ENCODE measurements at places on chromosomes 7 and 10.
A peak's percentile ranks its signal among the peaks of the same experiment; 100 is the strongest.

DNA sequence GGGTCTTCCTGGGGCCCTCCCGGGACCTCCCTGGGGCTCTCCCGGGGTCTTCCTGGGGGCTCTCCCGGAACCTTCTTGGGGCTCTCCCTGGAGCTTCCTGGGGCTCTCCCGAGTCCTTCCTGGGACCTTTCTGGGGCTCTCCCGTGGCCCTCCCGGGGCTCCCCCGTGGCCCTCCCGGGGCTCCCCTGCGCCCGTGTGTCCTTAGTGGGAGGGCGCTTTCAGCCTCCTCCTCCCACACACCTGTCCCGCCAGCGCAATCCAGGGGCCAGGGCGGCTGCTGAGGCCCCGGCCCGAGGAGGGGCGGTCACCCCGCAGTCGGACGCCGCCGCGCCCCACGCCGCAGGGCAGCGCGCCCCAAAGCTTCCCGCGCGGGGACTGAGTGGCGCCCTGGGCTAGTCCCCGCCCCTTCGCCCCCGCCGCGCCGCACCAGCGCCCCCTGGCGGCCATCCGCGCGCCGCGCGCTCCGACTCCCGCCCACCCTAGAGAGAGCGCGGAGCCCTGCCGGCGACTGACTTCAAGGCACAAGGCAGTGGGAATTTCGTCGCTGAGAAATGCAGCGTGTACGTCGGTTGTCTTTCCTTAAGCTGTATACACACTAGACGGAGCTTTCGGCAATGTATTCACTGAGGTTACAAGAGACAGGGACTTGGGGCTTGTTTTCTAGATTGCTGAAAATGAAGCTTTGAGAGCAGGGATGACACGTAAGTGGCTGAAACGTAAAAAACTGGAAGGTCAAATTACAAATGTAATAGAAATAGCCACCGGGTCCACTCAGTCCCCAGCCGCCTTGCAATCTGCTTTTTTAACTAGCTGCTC, 47.1 kb downstream of the INSIG1 start:
- peak; percentile 87 for DNase-seq

- no peak for DNase-seq
Measured at GRCh38 chr7:20348125-20348807, 17.6 kb downstream of the ITGB8 start.

GRCh38 chr7:27419581-27420177, 177.1 kb downstream of the EVX1 start:
- no peak for DNase-seq

GRCh38 chr7:25624833-25625232, 396.5 kb upstream of the NPVF start:
- DNase-seq, result no peak

DNA sequence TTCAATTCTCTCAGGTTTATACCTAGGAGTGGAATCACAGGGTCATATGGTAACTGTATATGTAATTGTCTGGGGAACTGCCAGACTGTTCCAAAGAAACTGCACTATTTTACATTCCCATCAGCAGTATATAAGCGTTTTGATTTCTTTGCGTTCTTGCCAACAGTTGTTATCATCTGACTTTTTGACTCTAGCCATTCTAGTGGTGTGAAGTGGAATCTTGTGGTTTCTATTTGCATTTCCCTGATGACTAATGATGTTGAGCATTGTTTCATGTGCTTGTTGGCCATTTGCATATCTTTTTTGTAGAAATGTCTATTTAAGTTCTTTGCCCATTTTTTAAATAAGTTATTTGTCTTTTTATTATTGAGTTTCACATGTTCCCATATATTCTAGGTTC, 44.3 kb upstream of the ZC3HAV1 start:
- DNase-seq, result no peak

- no peak for DNase-seq
Measured at GRCh38 chr10:124005991-124006392, 87.4 kb downstream of the CHST15 start.

DNA sequence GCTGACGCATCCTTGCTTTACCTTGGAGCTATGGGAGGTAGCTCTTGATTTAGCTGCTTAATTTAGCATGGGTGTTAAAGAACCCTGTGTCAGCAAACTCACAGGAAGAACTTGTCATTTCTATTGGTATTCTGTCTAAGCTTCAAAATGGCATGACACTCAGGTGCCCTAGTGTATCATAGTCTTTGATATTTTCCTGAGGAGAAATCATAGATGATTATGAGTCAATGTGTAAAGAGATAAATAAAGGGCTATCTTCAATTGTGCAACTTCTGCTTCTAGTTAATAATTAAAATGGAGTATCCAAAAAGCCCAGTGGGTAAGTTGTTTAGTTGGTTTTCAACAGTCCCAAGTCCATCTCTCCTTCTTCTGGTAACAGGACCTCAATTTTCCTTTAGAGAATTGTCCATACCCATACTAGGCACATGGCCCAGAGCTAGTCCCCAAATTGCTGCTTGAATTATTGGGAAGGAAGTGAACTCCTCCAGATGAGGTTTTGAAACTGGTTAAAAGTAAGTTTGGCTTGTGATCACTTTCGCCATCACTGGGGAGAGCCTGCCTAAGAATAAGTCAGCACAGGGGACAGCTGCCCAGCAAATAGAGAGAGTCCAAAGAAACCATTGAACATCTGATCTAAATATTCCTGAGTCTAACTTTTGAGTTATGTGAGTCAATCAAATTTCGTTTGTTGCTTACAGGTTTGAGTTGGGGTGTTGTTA, 169.0 kb upstream of the PHYHIPL start:
- DNase-seq, result no peak

DNA sequence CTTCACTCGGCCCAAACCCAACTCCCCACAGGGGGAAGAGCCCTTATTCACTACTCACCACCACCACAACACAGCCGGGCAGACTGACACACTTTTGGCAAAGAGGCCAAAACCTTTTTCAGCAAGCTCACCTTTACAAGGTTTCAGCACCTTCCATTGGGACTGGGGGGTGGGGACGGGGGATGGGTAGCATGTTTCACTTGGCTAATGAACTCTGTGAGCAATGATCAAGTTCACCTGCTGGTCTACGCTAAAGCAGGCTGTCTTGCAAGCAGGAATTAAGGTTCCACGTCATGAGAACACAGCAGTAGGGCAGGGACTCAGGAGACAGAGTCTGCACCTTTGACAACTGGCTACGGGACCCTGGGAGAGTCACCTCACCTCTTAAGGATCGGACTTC, 7.0 kb downstream of the FAM53B start:
- DNase-seq, result no peak

DNA sequence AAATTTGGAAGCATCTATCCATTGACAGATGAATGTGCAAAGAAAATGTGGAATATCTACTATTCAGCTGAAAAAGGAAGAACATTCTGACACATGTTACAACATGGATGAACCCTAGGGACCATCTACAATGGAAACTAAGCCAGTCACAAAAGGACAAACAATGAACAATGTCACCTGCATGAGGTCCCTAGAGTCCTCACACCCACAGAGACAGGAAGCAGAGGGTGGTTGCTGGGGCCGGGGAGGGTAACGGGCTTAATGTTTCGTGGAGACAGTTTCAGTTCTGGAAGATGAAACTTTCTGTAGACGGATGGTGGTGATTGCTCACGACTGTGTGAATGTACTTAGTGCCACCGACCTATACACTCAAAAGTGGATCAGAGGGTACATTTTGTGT, 282.9 kb downstream of the ADARB2 start:
- no peak for DNase-seq

GRCh38 chr10:70615784-70616522, 13.4 kb upstream of the PRF1 start:
- no peak for DNase-seq

GRCh38 chr10:1216574-1217236, 160.5 kb downstream of the WDR37 start:
- DNase-seq, result no peak

DNA sequence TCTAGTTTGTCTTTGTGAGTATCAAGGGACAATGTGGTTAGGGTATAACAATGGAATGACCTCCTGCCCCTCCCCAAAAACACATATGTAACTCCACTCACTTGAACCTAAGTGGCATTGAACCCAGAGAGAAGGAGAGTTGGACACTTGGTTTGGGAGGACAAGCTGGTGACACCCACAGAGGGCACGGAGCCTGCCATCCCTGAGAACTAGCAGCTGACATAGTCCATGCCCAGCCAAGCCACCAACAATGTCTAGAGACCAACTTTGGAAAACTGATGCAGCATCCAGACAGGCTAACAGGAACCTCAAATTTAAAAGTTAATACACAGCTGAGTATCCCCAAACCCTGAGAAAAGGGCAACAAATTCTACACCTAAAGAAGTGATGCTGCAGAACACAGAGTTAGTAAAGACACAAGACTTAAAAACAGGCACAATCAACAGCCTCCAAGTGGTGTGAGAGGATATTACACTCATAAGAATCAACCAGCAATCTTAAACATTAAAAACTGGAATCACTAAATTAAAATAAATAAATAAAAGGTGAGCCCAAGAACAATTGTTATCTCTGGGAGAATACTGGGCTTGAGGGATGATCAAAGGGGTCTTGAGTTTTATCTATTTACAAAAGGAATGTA, 27.2 kb downstream of the NUDCD3 start:
- no peak for DNase-seq

DNA sequence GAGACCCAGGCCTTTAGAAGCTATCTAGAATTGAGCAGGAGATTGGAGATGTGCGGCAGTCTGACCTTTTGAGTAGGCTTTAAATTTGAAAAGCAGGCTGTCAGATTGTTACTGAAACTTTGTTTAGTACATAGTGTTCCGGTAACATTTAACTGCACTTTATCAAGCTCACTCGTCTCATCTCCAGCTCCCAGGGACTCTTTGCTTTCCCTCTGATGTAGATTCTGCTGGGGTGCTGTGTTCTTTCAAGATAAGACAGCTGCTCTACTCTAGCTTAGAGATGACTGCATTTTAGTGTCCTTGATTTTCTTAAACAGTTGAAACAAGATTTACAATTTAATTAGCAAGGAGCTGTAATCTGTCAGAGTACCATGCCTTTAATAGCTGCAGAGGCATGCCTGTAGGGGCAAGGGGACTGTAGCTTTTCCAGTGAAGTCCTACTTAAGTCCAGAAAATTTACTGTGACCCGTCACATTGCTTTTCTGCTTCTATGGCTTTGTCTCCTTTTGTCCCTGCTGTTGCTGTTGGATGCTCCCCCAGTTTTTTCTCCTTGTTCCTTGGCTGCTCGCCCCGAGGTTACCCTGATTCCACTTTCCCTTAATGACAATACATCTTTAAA, 56.4 kb upstream of the MTPN start:
- no peak for DNase-seq

GRCh38 chr7:151849879-151850260, 27.0 kb downstream of the PRKAG2 start:
- DNase-seq, result no peak

- no peak for DNase-seq
Measured at GRCh38 chr10:64537928-64538327, 1016.7 kb downstream of the REEP3 start.

GRCh38 chr7:41002741-41003610, 699.9 kb downstream of the INHBA start:
- DNase-seq, result no peak

- DNase-seq, result no peak
Measured at GRCh38 chr7:69110450-69111050, 487.7 kb upstream of the AUTS2 start.

DNA sequence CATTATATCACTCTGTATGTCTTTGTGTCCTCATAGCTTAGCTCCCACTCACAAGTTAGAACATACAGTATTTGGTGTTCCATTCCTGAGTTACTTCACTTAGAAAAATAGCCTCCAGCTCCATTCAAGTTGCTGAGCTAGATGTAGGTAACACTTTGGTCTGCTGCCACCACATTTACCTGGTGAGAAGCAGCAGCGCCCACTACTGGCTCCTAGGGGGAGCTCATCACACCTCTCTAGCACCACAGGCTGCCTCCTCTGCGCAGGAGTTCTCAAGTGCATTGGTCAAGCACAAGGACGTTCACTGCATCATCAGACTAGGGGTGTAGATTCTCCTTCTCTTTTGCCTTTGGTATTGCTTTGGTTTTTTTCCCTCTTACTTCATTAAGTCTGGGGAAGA, 530.9 kb upstream of the AUTS2 start:
- DNase-seq, result no peak

- no peak for DNase-seq
Measured at GRCh38 chr7:142642316-142642715, 107.0 kb upstream of the PRSS1 start.

GRCh38 chr7:138186951-138187351, 110.7 kb downstream of the AKR1D1 start:
- no peak for DNase-seq

DNA sequence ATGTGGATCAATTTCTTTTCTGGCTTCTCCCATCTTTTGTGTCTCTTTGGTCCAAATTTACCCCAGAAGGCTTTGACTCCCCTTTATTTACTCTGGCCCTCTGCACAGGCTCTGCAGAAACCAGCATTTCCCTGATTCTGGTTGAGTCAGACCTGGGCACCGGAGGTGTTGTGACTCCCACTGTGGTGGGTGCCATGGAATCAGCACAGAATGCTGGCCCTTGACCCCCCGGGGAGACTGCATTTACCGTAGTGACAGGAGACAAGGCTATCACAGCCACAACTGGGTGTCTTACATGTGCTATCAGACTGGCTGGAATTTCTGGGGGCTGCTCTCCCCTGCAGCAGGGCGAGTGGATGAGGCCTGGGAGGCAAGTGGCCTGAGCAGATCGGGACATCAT, 37.6 kb downstream of the PLXDC2 start:
- DNase-seq, result no peak

GRCh38 chr7:112889268-112889667, 99.1 kb upstream of the TMEM168 start:
- DNase-seq, result no peak

DNA sequence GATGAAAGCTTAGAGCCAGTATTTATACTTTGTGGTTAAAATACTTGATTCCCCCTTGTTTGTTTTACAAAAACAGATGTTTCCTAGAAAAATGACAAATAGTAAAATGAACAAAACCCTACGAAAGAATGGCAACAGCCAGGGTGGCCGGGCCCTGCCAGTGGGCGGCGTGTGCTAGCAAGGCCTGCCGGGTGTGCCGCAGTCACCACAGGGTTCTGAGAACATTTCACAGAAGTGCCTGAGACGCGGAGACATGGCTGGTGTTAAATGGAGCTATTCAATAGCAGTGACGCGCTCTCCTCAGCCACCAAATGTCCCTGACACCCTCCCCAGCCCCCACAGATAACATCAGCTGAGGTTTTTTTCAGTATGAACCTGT, 14.5 kb downstream of the GPR146 start:
- peak; percentile 36 for DNase-seq

Data from CD4-positive, alpha-beta T cell treated with Interleukin-12 subunit alpha and Interleukin-12 subunit beta, for 1 hour (primary cell).